ENCODE measurements at places on chromosomes 3 and 15. TPM values are rescaled to one million over a fixed set of nuclear protein-coding genes. Genes with fewer than 3 reads are reported as not detected.
A peak's percentile ranks its signal among the peaks of the same experiment; 100 is the strongest.

GRCh38 chr15:75921732-75922703, 18.3 kb downstream of the FBXO22 start:
- DNase-seq = no peak

GRCh38 chr3:13125092-13126015, 52.1 kb upstream of the IQSEC1 start:
- no peak for DNase-seq

The RRP9 gene
- polyA plus RNA-seq = 26.3 TPM

DNA sequence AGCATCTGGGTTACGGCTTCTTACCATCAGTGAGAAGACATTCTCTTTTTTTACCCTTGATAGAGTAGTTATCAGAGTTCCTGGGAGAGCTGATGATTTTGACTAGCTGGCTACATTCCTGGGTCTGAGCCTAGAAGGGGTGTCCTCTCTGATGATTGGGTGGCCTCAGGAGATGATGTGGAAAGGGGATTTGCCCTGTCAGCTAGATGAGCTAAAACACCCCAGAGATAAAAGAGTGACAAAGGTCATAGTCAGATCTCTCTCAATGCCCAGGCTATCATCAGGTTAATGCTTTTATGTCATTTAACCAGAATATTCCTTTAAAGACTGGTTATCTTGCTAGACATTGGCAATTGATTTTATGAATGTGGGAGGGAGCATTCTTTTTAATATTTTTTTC, 130.2 kb downstream of the KCNAB1 start:
- no peak for DNase-seq

The ITIH1 gene
- polyA plus RNA-seq = not detected

DNA sequence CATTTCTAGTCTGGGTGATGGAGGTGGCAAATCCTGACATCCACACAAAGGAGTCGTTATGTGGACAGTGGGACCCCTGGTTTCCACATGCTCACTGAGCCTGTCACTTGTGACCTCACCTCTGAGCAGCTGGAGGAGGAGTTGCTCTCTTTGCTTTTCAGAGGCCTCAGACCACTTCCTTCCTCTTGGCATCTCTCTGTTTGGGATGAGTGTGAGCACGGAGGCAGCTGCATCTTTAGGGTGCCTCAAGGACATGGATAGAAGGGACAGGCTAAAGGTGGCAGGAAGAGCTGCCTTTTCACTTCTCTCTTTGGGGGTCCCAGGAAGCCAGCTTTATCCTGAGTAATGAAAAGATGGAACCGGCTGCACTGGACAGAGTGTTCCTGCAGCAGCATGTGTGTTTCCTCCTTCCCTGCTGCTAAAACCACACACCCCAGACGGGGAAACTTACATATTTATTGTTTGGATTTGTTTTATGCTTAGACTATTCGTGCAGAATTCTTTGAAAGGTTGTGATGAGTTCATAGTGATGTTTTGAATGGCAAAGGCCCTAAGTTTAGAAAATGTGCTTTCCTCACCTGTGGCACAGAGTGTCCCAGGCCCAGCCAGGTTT, 31.8 kb downstream of the GPR171 start:
- DNase-seq = no peak

- DNase-seq = no peak
Observed at GRCh38 chr15:55827955-55828354, 85.0 kb upstream of the PRTG start.

The TRPM1 gene
- polyA plus RNA-seq = not detected

The CACNA2D2 gene
- polyA plus RNA-seq = 33.6 TPM

GRCh38 chr3:63559884-63560283, 92.6 kb upstream of the SNTN start:
- no peak for DNase-seq

DNA sequence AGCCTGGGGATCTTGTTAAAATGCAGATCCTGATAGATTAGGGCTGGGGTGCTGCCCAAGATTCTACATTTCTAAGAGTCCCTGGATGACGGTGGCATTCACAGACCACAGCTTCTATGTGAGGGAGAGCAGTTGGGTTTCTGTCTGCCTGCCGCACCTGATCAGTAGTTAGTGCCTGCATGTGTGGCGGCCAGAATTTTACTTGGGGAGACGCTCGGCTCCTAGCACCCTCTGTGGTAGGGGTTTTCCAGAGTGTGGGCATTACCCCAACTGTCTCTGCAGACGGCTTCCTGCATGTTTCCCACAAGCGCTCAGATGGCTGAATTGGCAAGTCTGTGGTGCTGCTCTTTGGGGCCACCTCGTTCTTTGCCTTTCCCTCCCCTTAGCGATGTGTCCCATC, 8.3 kb downstream of the GHRL start:
- no peak for DNase-seq

DNA sequence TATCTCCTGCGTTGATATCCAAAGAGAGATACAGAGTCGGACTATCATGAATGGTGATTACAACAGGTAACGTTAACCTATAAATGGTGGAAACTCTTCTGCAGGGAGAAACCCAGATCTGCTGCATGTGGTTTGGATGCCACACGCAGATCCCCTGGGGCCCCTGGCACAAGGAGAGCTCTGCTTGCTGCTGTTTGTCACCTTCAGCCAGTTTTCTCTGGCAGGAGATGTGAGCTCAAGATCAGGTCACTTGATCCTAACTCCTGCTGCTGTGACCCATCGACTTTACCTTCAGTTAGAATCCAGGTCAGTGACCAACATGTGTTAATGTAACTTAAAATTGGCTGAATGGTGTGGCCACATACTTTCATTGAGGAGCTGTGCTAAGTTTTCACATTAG, 23.8 kb upstream of the GPR171 start:
- DNase-seq = no peak

DNA sequence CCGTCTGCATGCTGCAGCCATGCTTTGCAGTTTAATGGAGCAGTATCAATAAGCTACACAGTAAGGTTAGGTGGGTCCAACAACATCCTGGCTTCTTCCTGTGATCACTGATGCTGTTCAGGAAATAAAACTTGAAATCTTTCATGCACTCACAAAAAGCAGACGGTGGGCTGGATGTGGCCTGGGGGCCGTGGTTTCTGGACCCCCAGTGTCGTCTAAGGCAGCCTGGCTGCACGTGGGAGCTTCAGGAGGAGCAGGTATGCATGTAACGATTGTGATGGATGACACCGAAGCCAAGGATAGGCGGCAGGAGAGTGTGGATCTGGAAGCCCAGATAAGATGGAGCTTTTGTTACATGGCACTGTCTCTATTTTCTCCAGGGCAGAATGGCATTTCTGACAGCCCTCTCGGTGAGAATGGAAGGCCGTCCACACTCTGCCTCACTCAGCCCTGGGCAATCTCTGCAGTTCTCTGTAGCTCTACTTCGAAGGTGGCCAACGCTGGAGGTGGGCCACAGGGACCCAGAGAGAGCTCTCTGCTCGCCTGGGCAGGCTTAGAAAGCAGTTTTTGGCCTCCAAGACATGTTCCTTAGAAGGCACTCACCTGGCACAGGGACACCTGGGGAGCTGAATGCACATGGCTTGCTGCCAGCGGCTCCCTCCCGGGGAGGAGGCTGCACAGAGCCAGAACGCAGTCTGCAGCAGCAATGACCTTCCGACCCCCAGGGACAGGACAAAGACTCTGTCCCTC, 46.4 kb upstream of the IQSEC1 start:
- DNase-seq = no peak

The KBTBD13 gene
- 0.96 TPM for polyA plus RNA-seq

The LRRC57 gene
- 19.3 TPM for polyA plus RNA-seq

GRCh38 chr3:164640591-164640990, 437.7 kb downstream of the SI start:
- no peak for DNase-seq

GRCh38 chr3:114155370-114155821, 23.5 kb downstream of the DRD3 start:
- DNase-seq = no peak

DNA sequence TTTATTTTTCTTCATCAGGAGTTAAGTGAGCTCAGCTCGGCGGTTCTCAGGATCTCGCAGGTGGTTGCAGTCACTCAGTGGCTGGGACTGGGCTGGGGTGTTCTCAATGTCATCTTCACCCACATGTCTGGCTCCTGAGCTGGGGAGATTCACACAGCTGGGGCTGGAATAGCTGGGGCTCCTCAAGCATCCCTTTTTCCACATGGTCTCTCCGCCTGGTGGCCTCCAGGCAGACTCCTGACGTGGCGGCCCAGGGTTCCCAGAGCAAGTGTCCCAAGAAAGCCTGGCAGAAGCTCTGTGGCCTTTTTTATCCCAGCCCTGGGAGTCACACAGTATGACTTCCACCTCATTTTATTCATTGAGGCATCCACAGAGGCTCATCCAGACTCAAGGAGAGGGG, 84.1 kb upstream of the ANKRD34C start:
- no peak for DNase-seq

The TMEM40 gene
- polyA plus RNA-seq = 1.1 TPM

GRCh38 chr3:116614795-116615362, 94.7 kb upstream of the TUSC7 start:
- no peak for DNase-seq

The LRRC31 gene
- polyA plus RNA-seq = not detected

DNA sequence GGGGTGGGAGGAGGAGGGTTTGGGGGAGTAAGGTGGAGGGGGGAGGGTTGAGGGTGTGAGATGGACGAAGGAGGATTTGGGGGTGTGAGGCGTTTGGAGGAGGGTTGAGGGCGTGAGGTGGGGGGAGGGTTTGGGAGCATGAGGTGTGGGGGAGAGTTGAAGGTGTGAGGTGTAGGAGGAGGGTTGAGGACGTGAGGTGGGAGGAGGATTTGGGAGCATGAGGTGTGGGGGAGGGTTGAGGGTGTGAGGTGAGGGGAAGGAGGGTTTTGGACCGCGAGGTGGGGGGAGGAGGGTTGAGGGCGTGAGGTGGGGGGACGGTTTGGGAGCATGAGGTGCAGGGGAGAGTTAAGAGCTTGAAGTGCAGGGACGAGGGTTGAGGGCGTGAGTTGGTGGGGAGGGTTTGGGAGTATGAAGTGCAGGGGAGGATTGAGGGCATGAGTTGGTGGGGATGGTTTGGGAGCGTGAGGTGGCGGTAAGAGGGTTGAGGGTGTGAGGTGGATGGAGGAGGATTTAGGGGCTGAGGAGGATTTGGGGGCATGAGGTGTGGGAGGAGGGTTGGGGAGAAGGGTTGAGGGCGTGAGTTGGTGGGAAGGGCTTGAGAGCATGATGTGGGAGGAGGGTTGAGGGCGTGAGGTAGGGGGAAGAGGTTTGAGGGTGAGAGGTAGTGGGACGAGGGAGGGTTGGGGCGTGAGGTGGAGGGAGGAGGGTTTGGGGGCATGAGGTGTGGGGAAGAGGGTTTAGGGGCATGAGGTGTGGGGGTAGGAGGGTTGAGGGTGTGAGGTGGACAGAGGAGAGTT, 1.2 kb downstream of the MLF1 start:
- no peak for DNase-seq

DNA sequence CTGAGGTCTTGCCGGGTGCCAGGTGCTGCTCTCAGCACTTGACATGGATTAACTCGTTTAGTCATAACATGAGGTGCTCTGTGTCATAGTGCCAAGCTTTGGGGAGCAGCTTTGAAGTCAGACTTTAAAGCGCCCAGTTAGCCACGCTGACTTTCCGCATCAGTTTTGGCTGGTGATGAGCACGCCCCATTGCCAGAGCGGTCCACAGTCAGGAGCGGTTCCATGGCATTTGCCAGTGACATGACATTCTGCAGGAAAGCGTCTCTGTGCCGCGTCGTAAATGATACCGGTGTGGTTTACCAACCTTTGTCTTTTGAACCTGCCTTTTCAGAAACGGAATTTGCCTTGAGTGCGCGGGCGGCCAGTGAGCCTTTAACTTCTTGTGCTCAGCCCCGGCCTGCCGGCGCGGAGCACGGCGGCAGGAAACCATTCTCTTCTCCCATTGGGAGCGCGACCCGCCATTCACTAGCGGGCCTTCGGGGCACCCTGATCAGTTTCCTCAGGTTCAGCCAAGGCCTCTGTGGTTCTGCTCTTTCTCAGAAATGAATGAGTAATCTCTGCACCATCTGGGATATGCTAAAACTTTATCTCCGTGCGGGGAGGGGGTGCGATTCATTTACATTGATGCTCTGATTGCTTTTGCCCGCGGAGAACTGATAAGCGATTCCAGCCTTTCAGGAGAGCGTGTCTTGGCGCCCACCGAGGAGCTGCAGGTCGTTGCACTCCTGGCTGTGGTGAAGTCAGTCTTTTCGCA, 1.7 kb upstream of the SLC2A2 start:
- peak; percentile 35 for DNase-seq

DNA sequence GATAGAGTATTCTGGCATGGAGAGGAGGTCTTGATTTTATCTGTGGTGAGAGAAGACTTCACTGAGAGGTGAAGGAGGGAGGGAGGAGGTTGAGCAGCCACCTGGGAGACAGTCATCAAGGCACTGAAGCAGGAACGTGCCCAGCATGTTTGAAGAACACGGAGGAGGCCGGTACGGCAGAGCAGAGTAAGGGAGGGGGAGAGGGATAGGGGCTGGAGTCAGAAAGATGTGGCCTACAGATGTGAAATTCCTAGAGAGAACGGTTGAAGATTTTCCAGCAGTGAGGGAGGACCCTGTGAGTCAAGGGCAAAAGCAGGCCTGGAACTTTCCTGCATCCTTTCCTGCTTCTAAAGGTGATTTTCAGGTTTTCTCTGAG, 21.7 kb upstream of the IQCF6 start:
- no peak for DNase-seq

DNA sequence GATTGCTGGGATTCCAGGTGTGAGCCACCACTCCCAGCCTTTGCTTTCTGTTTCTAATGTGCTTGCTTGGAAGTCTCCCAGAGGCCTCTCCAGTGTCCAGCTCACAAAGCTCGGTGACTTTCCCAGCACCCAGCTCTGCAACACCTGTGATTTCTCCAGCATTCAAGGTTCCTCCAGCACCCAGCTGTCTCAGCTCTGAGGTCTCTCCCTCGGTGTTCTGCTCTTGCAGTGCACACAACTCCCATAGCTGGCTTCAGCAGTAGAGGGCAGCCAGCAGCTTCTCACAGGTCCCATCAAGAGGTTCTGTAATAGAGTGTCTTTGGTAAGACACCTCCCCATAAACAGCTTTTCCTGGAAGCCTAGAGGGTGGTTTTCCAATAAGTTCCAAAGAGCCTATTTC, 75.1 kb downstream of the GRM7 start:
- no peak for DNase-seq

- no peak for DNase-seq
Observed at GRCh38 chr3:170610321-170610884, 24.5 kb upstream of the SLC7A14 start.

DNA sequence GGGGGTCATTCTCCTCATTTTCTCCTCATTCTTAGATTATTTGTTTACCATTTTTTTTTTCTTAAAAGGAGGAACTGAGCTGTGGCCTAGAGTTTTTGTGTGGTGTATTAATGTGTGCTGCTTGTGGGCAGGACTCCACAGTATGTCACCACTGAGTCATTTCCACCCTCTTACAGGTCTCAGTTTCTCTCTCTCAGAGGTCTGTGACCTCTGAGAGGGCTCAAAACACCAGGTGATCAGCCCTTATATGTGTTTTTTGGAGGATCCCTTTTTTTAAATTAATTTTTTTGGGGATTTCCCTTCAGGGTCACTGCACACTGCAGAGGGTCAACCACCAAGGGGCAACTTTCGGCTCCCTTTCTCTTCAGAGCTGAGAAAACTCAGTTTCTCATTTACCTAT, 166.4 kb downstream of the SUCNR1 start:
- no peak for DNase-seq

All from right lung (tissue), 10 donors.